Thymus (tissue), 14 donors: ENCODE measurements at places on chromosomes 2 and 18.

DNA sequence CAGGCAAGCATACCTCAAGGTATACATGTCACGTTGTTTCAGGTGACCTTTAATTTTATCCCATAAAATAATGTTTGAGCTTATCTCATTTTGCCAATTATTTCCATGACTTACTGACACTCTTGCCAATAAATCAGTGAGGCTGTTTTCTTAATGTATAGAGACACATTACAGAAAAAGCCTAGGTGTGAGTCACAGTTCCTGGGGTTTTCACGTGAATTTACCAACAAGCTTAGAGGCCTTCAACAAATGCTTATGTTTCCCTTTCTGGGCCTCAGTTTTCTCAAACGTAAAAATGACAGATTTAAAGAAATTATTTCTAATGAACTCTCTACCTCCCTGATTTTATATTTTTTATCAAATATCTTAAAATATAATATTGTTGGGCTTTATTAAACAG, 517.5 kb upstream of the SPHKAP start:
- no peak for DNase-seq

DNA sequence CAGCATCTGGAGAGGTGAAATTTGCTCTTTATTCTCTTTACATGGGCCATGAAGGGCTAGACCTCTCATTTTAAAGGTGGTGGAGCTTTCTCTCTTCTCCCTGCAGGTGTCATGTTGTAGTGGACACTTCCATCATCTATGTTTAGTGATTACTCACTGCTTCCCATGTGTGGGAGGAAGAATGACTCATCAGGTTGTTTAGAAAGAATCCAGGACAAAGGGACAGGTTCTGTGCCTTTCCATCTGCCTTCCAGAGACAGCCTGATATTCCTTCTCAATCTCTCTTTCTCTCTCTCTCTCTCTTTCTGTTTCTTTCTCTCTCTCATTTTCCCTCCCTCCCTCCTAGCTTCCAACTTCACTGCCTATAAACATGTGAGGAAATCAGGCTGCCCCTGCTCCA, 38.7 kb downstream of the SCG2 start:
- no peak for DNase-seq

DNA sequence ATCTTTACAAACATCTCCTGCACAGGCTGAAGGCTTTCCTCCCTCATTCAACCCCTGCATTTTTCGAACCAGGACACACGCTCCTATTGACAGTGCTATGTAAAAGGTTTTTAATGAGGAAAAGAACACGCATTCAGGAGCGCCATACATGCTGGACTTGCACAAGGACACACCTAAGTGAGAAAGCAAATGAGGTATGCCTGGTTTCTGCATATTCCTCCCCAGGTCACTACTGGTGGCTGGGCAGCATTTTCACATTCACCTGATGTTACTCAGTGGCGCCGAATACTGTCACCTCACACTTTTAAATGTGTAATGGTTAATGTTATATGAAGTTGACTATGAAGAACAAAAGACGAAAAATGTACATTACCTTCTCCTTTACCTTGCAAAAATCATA, 150.6 kb downstream of the ANTXR1 start:
- DNase-seq: no peak

DNA sequence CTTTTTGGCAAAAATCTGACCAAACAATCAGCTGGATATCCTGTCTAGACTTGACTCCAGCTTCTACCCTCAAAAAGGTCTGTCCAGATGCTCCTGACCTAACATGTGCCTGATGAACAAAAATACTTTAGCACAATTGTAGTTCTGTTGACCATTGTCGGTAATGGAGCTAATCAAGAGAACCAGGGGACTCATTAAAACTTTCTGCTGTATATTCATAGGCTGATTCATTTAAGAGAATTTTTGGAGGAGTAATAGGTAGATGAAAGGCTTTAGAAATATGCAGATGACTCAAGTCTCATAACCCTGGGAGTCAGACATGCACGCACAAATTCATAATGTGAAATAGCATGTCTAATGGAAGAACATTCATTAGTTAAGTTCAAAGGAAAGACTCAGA, 514.2 kb downstream of the TXNL1 start:
- DNase-seq: no peak

DNA sequence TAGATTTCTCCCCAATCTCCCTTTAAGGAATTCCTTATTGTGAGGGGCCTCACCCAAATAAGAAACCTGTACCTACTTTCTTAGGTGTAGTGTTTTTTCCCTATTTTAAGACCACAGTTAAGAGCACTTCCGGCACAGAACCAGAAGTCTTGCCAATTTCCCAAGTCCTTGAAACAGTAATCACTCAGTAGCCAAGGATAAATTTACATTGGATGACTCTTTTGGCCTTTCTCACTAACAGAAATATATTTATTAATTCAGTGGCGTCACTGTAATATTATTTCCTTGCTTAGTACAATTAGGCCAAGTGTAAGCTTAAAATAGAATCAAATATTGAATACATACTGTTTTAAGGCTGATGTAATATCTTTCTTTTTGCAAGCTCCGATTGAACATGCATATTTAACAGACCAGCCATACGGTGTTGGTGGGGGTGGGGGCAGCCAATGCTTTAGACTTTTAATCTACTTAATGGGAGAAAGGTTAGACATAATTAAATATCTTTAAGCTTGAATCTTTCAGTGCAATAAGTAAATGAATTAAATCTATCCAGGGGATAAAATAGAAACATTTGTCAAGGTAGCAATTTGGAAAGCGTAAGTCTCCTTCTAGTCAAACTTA, 50.8 kb upstream of the ITGA6 start:
- DNase-seq: no peak

DNA sequence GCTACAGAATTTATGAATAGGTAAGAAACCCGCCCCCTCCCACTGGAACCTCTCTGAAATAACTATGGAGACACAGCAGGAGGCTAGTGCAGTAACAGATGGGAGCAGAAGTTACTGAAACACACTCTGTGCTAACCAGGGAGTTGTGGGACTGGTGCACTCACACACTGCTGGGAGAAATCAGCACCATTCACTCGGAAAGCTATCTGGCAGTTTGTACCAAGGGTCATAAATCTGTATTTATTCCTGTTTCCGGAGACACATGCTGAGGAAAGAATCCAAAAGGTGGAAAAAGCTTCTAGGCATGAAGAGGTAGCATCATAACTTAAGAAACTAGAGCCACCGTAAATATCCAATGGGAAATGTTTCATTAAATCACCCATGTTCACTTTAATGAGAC, 39.9 kb downstream of the TGFA start:
- DNase-seq: no peak

- DNase-seq: no peak
Measured at GRCh38 chr2:115807276-115807675, 1364.8 kb downstream of the DPP10 start.

- no peak for DNase-seq
Measured at GRCh38 chr2:14340703-14341102, 291.8 kb upstream of the LRATD1 start.

GRCh38 chr2:218272531-218273212, 2.4 kb downstream of the PNKD start:
- peak; percentile 49 for DNase-seq

DNA sequence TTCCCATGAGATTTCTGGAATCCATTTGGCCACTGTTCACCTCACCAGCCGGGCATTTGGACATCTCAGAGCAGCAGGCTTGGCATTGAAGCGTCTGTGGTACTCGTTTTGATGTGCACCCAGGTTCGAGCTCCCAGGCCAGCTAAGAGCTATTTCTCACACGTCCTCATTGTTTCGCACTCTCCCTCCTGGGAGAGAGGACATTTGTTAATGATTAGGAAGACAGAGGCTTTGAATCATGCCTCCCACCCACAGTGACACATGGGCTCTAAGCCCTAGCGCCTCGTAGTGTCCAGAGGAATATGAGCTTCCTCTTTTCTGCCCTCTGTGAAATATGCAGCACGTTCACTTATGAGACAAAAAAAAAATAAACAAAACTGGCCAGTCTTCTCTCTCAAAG, 361.8 kb downstream of the RND3 start:
- DNase-seq: no peak

DNA sequence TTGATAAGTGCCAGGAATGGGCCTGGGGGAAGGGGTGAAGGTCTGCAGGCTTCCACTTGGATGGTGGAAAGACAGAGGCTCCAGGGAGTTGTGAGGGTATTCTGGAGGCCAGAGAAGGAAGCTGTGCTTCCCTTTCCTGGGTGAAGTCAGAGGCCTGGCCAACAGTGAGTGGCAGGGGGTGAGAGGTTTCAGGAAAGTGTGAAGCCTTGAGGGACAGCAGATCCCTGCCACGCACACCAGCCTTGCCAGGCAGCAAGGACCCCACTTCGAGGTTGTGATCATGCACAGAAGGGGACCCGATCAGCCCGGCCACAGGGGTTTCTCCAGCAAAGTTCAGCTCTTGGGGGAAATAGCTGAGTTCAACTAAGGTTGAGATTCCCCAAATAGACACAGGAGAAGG, 66.5 kb downstream of the SMAD7 start:
- DNase-seq: no peak

DNA sequence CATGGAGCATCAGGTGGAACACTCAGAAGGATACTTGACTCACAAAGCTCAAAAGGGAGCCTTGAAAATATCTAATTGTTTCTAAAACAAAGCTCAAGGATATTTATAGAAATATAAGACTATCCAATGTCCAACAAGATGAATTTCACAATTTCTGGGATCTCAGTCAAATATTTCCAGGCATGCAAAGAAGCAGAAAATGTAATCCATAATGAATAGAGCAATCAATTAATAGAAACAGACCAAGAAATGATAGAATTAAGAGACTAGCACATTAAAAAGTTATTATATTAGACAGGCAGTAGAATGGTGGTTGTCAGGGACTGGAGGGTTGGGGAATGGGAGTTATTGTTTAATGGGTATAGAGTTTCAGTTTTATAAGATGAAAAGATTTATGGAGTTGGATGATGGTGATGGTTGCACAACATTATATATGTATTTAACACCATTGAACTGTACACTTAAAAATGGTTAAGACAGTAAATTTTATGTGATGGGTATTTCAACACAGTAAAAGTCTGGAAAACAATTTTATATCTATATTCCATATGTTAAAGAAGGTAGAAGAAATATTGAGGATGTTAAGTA, 189.9 kb upstream of the PIEZO2 start:
- no peak for DNase-seq

DNA sequence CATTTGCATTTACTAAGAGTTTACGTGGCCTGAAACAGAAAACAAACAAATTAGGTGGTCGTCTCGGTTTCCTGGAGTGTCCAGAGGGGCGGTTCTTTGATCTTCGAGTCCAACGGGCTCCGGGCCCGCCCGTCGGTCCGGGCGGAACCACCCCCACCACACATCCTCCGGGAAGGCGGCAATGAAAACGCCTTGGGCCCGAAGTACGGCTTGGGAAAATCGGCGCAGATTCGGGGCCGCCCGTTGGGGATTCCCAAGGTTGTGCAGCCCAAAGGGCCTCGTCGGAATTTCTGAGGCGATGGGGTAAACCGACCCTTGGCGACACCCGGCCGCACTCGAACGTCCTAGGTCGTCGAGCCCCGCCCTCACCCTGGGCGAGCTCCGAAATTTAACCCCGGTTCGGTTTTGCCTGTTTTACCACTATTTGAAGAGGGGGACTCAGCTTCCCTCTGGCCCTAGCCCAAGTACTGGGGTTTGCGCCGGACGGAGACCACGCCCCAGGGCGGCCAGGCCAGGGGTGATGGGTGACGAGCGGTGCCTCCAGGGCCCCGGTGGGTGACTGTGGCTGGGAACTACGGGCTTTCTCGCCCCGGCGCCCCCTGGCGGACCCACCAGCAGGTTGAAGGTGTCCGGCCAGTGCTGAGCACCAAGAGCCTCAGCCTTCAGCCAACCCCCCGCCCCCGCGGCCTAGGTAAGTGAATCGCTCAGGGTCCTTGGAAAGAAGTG, 1.9 kb upstream of the CFAP53 start:
- no peak for DNase-seq

DNA sequence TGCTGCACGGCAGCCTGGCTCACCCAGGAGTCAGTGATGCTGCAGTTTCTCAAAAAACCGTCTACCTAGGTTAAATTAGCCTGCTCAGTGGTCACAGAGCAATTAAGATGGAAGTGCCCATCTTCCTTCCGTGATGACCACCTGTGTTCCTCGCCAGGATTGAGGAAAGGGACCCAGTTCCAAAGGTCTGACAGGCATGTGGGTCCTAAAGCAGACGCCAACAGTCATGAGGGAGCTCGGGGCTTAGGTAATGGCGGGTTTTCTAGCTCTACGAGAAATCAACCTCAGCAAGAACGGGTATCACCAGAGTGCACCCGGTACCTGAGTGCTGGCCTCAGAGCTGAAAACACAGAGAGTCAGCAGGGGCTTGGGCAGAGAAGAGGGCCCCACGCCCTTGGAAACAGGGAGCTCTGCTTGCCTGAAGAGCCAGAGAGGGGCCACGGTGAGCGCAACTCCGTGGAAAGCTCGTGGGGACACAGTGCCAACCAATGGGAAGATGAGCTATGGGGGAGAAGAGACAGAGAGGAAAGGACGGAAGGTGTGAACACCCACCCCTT, 34.3 kb upstream of the DNMT3A start:
- DNase-seq: no peak

- DNase-seq: no peak
Measured at GRCh38 chr2:131064589-131065512, 28.4 kb downstream of the FAM168B start.

DNA sequence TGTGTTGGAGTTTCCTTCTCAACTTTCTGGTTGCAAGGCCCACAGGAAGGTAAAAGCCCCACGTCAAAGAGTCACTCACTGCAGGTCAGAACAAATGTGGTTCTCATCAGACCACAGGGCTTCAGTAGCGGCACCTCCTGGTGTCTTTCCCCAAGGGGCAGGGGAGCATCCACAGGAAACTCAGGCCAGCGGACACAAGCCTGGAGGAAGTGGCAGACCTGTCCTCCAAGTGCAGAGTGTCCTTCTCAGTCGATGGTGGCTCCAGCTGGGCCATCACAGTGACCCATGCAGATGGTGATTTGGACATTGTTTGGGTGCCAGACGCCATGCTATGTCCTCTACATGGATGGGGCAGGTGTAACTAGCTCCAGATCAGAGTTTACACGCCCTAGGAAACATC, 84.9 kb downstream of the ACKR3 start:
- DNase-seq: no peak

DNA sequence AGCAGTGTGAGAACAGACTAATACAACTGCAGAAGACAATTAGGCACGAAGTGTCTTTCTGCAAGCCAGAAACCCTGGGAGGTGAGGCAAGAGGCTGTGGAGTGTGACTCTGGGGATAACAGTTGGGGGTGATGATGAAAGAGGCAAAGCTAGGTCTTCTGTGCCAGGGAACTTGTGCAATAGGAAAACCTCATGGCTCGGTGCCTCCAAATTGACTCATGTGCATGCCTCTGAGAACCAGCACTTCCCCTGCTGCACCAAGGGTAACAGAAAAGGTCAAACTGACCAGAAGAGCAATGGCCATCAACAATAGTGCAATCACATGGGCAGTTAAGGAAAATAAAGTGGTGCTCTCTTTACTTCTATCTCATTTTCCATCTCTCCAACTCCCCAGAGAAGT, 136.4 kb downstream of the SCG2 start:
- no peak for DNase-seq

GRCh38 chr2:230472621-230473018, 56.6 kb downstream of the SP100 start:
- no peak for DNase-seq

- no peak for DNase-seq
Measured at GRCh38 chr18:27762054-27762453, 414.9 kb downstream of the CDH2 start.
